Motor neuron (in vitro differentiated cells): ENCODE measurements at places on chromosomes 1 and 21. TPM values are rescaled to one million over a fixed set of nuclear protein-coding genes. Genes with fewer than 3 reads are reported as not detected.

Gene TTC34
- 1.0 and 1.2 TPM in 2 replicates for total RNA-seq

Gene APCS
- total RNA-seq, result 0.36 TPM in 1 of 2 replicates, not detected in the other

Gene MLLT11
- 194 and 201 TPM in 2 replicates for total RNA-seq

DNA sequence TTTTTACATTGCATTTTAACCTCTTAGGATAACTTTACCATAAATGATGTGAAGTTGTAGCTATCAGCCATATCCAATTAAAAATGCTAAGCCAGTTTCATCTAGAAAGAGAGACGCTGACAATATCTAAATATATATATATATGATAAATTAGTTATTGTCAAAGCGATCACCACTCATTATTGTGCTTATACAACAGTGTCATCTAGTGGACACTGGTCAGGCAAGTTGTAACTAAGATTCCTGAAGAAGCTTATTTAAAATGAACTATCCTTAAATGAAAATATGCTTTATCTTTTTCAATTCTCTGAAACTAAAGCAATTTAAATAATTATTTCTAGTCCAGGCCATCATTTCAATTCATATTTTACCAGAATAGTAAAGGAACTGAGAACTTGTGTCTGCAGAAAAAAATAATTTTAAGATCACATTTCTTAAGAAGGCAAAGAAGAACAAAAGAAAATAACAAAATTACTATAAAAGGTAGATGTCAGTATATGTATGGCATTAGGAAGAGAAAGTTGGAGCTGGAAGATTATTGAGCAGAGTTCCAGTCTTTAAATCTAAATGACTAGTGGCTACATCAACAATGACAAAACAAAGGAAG lies 193.3 kb upstream of the SNX7 start:
- peak; percentile 28 for ATAC-seq

Gene PDZK1
- 0.46 and 1.8 TPM in 2 replicates for total RNA-seq

DNA sequence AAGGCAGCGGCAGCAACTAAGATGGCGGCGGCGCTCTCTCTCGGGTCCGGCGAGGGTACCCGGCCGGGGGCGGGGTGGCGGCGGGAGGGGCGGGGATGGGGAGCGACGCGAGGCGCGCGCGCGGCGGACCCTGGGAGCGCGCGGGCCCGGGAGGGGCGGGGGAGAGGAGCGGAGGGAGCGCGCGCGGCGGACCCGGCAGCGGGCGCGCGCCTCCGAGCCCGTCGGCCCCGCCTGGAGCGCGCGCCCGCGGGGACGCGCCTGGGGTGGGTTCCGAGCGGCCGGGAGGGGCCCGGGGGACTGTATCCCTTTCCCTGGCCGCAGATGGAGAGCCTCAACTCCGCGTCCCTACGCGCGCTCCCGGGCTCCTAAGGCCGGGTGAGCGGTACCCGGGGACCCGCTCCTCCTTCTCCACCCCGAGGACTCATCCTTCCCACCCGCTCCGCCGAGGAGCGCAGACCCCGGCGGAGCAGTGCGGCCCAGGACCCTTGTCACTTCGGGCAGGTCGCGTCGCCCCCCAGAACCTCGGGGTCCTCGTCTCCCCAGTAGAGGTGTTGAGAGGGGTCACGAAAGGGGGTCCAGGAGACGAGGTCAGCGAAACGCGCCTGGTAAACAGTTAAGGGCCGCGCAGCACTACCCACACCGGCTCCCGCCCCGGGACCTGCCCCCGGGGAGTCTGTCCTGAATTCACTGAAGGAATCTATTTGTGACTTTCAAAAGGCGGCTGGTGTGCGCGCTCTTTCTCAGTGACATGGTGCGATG lies at the start of gene CLSTN1:
TSS of gene CLSTN1 (minus strand) at position 23 of the 759 bp plus-strand sequence. CDS start 232 bp downstream, outside the sequence.
- peak; percentile 60 for ATAC-seq

Gene ATAD3A
- 38.4 and 42.6 TPM in 2 replicates for total RNA-seq

Gene CLEC20A
- 0.21 TPM in 1 of 2 replicates, not detected in the other for total RNA-seq

Gene PRELP
- total RNA-seq, result 0.21 and 0.23 TPM in 2 replicates

GRCh38 chr1:178579562-178579961 lies 66.7 kb downstream of the TEX35 start:
- no peak for ATAC-seq

DNA sequence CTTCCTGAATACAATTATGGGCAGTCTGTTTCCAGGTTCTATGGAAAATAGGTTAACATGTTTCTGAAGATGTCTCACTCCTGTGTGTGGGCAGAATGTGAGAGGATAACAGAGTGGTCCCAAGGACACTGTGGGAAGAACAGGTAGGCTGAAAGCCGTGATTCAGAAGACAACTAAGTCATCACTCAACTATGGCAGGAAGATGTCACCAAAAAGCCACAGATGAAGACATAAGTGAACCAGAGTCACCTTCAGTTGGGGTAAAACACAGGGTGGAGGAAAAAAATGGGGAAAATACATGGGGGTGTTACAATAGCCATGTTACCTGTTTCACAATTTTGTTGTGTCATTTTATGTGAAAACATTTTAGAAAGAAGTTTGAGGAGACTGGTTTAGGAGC lies 75.1 kb downstream of the UCHL5 start:
- ATAC-seq, result no peak

Gene ITLN1
- 2.6 TPM in 1 of 2 replicates, not detected in the other for total RNA-seq

Gene PLEKHN1
- total RNA-seq, result 0.15 and 0.16 TPM in 2 replicates

DNA sequence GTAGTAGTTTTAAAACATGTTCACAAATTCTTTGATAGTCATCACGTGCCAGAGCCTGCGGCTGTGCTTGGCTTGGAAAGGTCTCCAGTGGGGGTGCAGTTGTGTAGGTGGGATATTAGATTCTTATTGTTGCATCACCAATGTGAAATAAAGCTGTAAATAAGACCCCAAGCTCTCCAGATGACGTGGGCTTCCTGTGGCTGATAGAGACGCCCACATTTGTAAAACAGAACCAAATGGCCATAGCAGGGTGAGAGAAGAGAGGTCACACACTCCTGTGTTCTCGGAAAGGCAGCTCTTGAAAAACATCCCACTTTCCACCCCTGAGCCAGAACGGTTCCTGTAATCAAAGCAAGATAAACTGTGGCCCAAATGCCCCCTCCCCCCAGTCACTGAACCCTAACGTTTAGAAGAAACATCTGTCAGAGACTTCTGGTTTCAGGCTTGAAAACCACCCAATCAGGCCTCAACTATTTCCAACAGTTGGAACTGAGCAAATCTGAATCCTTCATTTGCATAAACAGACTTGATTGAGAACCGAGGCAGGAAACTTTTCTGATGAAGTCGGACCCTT lies 6.6 kb upstream of the NTPCR start:
- ATAC-seq, result no peak

Gene CD48
- total RNA-seq, result 0.32 TPM in 1 of 2 replicates, not detected in the other

DNA sequence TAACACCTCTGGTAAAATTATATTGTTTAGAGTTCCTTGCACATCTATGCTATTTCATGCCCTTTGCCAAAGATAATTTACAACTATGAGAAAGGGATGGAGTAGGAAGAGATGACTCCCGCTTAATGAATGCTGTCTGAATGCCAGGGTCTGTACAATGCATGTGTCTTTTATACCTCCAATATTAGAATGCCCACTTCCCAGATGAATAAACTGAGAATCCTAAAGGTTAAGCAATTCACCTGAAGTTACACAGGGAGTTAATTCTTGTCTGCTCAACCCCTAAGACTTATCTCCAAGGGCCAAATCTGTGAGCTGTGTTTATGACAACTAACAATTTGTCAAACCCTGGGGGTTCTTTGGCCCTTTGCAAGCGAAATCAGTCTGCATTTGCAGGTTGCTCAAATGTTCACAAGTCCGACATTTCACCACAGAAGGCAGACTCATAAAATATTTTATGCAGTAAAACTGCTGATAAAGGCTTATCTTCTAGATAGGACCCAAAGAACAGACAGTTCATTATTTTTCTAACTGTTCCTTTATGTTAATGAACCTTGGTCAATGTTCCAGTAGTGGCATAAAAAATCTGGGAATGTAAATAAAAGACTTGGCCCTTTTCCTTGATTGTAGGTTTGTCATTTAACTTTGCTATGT lies 50.2 kb upstream of the ATP1A1 start:
- no peak for ATAC-seq

Gene PRR9
- 0.46 TPM in 1 of 2 replicates, not detected in the other for total RNA-seq

DNA sequence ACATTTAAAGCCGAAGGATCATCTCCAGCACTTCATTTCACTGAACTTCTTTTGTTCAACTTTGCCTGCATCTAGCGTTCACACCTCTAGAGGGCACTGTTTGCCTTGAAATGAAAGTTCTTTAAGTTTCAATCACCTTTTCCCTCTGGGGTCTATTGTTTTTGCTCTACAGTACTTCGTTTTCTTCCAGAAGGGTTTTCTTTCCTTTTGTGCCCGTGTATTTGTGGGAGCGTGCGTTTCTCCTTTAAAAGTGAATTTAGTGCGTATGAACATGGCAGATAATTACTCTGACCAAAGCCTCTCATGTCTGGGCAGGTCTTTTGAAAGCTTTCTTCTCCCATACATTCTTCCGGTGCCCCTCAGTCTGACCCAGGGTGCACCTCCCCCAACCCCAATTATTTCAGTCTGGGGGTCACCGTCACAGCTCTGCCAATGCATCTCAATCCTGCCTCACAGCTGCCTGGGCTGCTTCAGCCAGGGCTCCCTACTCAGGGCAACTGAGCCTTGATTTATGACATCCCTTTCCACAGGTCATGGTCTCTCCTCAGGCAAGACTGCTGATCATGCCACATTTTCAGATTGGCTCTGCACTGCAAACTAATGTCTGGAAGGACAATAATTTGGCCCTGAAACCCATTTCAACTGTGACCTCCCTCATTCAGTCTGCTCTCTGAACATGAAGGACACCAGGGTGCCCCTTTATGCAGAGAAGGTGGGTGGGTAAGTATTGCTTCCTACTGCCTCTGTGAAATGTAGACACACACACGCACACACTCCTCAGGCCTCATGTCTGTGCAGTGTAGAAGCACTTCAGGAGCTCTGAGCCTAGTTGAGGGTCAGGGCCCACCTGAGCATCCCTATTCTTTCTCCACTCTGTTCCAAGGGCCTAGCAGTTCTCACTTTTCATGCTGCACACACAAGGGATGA lies 88.6 kb downstream of the NUF2 start:
- ATAC-seq, result peak; percentile 92

- no peak for ATAC-seq
Measured at GRCh38 chr1:175221557-175222175, 29.1 kb upstream of the KIAA0040 start.

Gene BTG2
- 22.3 and 24.0 TPM in 2 replicates for total RNA-seq

DNA sequence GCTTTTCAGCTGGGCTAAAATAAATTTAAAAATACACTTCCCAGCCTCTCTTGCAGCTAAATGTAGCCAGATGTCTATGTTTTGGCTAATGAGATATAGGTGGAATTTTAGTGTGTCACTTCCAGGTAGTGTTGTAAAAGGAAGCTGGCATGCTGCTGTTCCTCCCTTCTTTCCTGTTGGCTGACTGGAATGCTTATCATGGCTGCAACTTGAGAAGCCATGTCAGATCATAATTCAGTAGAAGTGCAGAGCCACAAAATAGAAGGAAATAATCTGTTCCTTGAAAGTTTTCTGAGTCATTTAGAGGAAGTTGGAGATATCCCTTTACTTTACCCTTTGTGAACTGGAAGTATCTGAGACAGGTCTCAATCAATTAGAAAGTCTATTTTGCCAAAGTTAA lies 10.9 kb upstream of the RBM15 start:
- no peak for ATAC-seq

GRCh38 chr1:162011337-162012012 lies 12.2 kb downstream of the OLFML2B start:
- ATAC-seq, result no peak

GRCh38 chr1:183273300-183273699 lies 87.2 kb downstream of the LAMC2 start:
- ATAC-seq, result peak; percentile 68

DNA sequence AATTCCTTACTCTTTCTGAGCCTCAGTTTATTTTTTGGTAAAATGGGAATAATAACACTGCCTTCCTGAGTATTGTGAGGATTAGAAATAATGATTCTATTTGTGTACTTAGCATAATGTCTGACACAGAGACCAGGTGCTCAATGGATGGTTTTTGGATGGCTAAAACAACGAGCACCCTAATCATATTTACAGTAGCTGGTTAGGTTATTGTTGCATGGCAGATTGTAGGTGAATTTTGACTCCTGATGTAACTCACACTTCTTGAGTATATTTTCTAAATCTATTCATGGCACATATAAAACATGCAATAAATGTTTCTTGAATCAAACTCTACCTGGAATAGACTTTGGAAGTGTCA lies 11.9 kb upstream of the DUSP10 start:
- no peak for ATAC-seq

DNA sequence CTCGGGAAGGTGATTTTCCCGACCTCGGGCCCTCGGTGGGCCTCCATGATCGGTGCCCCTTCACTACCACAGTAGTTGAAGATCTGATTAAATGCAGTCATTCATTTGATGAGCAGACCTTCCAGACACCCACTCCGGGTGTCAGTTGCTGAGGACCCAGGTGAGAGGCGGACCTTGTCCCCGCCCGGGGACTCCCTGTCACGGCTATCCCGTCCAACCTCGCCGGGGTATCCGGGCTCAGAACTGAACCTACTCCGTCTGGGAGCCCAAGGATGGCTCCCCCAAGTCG lies 22.6 kb downstream of the RNU1-3 start:
- ATAC-seq, result no peak

Gene GJA4
- total RNA-seq, result 1.2 and 1.5 TPM in 2 replicates

DNA sequence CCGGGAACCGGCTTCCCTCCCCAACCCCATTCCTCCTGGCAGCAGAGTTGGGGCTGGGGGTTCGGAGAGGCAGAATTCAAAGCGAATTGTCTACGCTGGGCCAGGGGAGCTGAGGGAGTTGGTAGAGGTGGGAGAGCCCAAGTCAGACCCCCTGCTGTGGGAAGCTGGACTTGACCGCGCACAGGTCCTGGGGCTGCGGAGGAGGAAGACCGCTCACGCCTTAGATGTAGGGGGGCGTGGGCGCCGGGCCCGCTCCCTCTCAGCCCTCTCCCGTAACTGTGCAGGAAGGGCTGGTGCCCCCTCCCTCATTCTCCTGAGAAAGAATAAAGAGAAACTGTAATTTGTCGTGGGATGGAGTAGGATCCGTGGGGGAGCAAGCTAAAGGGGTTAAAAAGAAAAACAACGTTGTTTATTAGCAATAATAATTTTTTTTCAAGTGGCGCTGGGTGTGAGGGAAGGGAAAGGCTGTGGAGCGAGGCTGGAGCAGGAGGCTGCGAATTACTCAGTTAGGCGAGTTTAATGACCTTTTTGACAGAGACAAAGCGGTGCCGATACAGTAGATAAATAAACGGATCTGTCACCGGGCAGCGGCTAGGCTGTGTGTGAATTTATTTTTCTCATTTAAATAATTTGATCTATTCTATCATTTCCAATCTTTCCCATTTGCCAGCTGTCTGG lies 838 bp upstream of the GRIK3 start:
- ATAC-seq, result no peak

GRCh38 chr1:234887016-234887900 lies 241.4 kb downstream of the TOMM20 start:
- ATAC-seq, result peak; percentile 62
